ENCODE measurements at places on chromosomes 3 and 15.

DNA sequence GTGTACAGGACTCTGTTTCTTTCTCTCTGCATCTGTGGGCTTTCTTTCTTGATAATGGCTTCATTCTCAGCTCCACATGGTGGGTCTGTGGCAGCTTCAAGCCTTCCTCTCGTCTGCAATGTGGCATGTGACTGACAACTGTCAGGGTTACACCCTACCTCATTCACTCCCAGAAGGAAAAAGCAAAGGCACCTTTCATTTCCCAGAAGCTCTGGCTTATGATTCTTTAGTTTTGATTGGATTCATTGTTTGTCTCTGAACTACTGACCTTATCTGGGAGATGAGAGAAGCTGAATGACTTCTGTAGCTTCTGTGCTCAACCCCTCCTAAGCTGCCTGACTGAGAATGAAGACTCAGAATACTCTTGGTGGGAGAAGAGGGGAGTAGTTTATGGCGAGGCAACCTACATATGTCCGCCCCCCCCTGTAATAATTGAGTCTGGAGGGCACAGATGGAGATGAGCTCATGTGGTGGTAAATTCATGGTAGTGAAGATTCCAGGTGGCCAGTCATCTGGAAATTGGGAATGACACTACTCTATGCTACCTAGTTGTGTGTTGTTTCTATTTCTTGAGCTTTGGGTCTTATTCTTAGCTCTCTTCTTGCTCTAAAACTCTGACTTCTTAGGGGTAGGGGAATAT is 38.4 kb downstream of the KCNAB1 start:
- no peak for DNase-seq

- no peak for DNase-seq
Measured at GRCh38 chr3:28590860-28591259, 242.2 kb upstream of the AZI2 start.

GRCh38 chr15:68277131-68277602 is 378 bp upstream of the FEM1B start:
- DNase-seq = no peak

DNA sequence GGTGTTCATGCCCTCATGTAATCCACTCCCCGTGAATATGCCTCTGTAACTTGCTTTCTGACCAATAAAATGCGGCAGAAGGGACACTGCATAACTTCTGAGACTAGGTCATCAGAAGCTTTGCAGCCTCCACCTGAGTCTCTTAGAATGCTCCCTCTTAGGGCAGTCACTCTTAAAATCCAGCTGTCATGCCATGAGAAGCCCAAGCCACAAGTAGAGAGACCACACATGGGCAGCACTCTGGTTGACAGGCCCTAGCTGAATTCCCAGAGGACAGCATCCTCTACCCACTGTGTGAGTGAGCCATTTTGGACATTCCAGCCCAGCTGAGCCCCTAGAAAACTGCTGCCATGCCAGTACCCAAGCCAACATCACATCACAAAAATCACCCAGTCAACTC is 41.4 kb downstream of the SCAPER start:
- DNase-seq = no peak

DNA sequence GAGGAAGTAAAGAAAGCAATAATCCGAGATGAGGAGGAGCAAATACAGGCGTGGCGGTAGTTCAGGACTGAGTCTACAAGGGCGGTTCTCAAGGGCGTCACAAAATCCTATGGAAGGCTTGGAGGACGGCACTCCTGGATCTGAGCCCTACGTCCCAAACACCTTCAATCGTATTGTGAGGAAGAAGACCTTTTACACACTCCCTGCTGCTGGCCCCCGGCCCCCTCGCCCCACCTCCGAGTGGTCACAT is 747 bp downstream of the PLD1 start:
- DNase-seq = no peak

DNA sequence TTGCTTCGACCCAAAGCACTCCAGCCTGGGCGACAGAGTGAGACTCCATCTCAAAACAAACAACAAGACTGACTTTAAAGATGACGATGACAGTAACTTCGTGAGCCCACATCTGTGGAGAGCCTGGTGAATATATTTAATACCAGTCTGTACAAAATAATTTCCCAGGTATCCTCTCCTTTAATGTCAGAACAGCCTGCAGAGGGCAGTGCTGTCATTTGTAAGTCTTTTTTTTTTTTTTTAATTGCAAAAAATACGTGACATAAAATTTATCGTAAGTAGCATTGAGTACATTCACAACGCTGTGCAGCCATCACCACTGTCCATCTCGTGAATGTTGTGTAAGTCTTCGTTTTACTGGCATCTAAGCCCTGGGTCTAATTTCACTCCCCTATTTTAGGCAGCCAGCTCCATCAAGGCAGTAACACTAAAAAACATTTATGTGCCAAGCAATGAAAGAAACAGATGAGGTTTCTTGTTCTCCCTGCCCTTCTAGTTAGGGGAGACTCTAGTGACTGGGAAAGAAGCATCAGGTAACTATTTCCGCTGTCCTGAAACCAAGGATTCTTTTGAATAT is 1.4 kb downstream of the HTD2 start:
- peak; percentile 73 for DNase-seq

- no peak for DNase-seq
Measured at GRCh38 chr3:8981700-8982099, 18.4 kb upstream of the RAD18 start.

DNA sequence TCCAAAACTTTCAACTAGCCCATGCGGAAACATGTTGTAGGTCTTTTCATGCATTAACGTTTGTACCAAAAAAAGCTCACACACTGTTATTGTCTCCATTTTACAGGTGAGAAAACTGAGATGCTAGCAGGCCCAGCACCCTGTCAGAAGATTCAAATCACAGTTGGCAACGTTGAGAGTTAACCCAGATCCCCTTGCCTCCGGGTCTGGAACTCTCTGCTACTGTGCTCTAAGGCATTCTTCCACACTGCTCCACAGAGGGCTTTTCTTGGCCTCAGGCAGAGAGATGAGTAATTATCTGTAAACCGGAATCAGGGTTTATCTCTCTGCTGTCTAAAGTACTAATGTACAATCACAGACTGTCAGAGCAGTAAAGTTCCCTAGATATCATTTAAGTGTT is 186.0 kb upstream of the LPP start:
- DNase-seq = no peak

- no peak for DNase-seq
Measured at GRCh38 chr3:38131621-38132369, 5.1 kb downstream of the ACAA1 start.

- DNase-seq = no peak
Measured at GRCh38 chr3:128486681-128487537, 6.1 kb downstream of the GATA2 start.

DNA sequence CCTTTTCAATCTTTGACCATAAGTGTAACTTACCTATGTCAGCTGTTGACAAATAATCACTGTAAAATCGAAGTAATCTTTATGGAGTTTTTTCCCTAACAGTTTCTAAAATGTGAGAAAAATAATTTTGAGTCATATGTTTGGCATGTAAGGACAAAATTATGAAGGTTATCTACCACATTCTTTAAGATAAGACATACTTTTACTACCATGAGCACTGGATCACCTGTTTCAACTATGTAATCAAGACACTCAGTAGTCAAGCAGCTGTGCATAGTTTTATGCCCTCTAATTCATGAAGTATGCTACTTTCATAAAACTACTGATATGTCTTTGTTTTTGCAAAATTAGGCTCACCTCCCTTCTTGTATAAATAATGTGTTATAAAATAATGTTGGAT is 12.1 kb downstream of the FGF7 start:
- DNase-seq = no peak

- DNase-seq = no peak
Measured at GRCh38 chr3:14412831-14413380, 10.5 kb downstream of the SLC6A6 start.

DNA sequence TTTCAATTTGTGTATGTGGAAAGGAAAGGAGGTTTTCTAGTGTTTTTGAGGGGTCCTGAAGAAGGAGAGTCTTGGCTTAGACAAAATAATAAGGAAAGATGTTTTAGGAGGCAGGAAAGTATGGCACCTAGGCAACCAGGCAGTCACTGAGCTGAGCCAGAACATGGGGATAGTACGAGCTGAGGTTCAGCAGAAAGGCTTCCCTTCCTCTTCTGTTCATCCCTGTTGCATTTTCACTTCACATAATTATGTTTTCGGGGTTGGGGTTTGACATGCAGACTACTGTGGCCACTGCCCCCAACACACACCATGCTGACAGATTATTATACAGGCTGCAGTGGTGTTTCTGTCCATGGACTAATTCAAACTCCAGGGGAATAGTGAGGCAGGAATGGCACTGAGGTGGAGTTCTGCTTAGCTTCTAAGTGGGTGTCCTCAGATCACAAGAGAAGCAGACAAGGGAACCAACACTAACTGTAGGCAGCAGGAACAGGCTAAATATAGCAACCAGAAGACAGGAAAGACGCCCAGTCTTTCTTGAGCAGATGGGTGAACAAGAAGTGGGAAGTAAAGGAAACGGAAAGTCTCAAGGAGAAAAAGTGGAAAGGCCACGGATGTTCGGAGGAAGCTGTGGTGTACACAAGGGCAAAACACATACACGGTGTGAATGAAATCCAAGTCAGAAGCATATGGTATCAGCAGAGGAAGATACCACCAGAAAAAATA is 305.8 kb downstream of the PLCL2 start:
- no peak for DNase-seq

DNA sequence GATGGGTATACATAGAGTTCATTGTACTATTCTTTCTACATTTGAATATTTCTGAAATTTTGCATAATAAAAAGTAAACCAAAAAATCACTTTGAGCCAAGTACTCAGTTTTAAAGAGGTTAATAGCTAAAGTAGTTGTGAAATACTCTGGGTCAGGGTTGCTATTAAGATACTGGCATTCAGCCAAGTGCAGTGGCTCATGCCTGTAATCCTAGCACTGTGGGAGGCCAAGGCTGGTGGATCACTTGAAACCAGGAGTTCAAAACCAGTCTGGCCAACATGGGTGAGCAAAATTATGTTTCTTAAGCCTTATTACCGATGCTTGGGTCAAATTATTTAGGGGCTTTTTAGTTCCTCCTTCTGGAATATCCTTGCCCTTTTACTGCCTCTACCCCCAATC is 122.0 kb upstream of the MELTF start:
- DNase-seq = no peak

DNA sequence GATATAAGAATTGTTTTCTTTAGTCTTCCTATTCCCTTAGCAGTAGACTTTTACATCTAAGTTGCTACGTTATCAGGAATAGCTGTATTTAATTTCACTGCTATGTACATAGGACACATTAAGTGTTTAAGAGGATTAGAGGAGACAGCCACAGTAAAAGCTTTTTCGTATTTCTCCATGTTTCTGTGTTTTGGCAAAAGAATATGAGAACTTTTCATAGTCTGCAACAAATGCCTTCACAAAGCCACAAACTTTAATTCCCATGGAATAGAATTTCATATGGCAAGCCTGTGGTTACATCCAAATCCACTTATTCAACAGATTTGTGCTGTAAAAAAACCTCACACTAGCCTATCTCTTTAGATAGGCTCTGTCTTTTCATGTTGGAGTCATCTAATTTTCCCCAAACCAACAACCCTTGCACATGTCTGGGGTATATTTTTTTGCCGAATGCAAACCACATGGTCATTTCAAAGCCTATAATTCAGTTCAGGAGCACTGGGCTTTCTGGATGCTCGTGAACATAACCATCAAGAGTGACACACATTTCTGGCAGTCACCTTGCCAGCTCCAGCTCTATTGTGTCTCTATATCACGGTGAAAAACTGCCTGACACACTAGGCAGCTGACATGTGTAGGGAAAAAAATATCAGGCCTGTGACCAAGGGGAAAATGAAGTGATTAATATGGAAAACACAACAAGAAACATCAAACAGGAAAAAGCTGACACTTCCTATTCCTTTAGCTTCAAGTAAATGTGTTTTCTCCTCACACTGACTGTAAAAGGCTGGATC is 19.2 kb downstream of the PLD1 start:
- no peak for DNase-seq

DNA sequence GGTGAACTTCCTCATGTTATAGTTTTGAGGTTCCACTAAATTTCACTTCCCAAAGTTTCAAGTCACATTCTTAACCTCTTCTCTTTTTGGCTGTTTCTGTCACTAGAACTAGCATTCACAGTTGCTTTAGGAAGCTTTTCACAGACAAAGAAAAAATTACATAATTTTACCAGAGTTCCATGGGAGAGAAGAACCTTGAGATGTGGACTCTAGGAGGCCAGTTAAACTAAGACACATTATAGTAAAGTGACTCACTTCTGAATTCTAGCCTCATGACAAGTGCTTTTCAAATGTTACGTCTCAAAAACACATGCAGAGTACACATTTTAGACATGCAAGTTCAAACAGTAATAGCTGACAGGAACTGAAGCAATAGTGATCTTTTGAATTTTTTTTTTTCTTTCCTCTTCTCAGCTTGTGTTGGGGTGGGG is 39.9 kb upstream of the LRTM1 start:
- no peak for DNase-seq

DNA sequence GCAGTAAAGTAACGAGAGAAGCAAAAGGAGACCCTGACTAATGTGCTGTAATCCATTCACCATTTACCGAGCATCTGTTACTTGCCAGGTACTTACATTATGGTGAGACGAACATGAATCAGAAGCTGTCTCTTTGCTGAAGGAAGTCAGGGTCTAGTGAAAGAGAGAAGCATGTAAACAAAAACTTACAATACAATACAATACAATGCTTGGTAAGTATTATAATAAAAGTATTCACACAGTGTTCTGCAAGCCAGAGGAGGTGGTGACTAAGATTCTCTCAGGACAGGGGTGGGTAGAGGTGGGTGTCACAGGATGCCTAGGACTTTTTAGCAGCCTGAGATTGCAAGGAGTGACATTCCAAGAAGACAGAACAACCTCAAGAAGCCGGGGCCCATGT is 50.2 kb upstream of the MGA start:
- no peak for DNase-seq

- no peak for DNase-seq
Measured at GRCh38 chr3:66476852-66477381, 23.9 kb downstream of the LRIG1 start.

DNA sequence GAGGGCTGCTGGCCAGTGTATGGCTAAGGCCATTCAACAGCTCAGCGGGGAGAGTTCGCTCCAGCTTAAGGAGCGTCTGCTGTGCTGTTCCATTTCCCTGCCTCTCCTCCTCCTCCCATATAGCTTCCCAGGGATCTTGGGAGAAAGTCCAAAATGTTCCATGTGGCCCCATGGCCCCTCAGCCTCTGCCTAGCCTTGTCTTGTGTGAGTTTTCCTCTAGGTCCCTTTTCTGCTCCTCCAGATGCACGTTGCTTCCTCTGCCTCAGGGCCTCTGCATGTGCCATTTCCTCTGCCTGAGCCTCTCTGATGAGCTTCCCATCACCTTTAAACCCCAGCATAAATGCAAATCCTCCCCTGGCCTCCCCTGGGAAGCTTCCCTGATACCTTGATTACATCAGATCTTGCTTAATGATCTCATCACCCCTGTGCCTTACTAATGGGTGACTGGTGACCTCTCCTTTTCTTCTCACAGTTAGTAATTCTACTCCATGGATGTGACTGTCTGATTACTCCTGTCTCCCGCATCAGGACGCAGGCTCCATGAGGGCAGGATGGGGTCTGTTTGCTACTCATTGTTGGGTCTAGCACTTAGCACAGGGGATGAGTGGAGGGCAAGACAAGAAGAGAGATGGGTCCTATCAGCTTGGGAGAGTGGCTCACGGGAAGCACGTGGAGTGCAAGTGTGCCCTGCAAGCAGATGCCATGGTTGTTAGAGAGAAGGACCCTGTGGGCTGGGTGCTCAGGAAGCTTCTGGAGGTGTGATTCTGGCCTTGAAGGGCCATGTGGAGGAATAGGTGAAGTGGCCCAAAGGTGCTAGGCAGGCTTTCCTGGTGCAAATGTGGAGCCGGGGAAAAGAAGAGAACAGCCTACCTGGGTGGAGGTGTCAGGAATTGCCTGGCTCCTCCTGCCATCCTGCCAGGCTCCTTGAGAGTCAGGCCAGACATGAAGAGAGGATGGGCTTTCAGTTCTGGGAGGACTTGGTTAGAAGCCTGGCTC is 23.8 kb downstream of the ITGA11 start:
- no peak for DNase-seq

Data from CD4-positive, alpha-beta T cell treated with Interleukin-1 beta for 1 hour (primary cell).